Bronchus fibroblast of lung (primary cell): ENCODE measurements at places on chromosomes 4 and X. TPM values are rescaled to one million over a fixed set of nuclear protein-coding genes. Genes with fewer than 3 reads are reported as not detected.

The USP17L25 gene
- total RNA-seq = not detected in 2 replicates

The ERCC6L gene
- total RNA-seq = 7.4 and 9.4 TPM in 2 replicates

The RHOXF2 gene
- not detected in 2 replicates for total RNA-seq

The SSX3 gene
- total RNA-seq = not detected in 2 replicates

The ANOS1 gene
- 0.17 and 0.45 TPM in 2 replicates for total RNA-seq

The CXCL9 gene
- not detected in 2 replicates for total RNA-seq

The MED14 gene
- 18.3 and 18.9 TPM in 2 replicates for total RNA-seq

The GAGE13 gene
- total RNA-seq = not detected in 2 replicates

The CLIC2 gene
- total RNA-seq = 0.17 TPM in 1 of 2 replicates, not detected in the other

The RAB33A gene
- total RNA-seq = 7.0 and 10.1 TPM in 2 replicates

The FHDC1 gene
- under 0.01 and 0.17 TPM in 2 replicates for total RNA-seq

The UGT2B11 gene
- not detected in 2 replicates for total RNA-seq
